ENCODE measurements at places on chromosomes 2 and 18.

DNA sequence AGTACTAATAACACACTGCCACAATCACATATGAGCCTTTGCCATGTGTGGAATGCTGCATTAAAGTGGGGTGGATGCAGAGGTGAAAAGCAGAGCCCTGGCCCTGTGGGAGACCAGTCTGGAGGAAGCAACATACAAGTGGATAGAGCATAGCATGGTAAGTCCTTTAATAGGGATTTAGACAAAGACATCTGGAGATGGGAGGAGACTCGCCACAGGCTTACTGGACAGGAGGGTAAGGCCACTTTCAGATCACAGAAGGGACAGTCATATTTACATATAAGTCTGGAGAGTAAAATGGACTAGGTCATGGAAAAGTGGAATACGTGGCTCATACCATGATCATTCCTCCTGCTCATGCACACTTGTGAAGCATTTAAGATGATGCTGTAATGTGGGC is 84.3 kb downstream of the PPP1R1C start:
- no peak for DNase-seq

GRCh38 chr2:177391822-177392372 is 676 bp upstream of the AGPS start:
- no peak for DNase-seq

DNA sequence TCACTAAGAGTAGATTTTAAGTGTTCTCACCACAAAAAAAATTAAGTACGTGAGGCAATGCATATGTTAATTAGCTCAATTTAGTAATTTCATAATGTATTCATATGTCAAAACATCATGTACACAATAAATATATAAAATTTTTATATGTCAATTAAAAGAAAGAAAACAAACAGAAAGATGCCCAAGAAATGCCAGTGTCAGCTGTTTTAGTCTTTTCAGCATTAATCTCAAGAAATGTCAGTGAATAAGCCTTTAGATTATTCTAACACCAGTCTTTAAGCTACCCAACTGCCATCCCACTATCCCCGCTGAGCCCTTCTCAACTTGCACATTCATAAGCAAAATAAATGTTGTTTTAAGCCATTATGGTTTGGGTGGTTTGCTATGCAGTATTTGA is 76.5 kb downstream of the C1D start:
- no peak for DNase-seq

- no peak for DNase-seq
These were observed 13.6 kb downstream of the TCF23 start for GRCh38 chr2:27162151-27163121.

GRCh38 chr2:143901185-143901842 is 618.6 kb downstream of the ZEB2 start:
- DNase-seq: no peak

- DNase-seq: peak; percentile 17
These were observed 78.1 kb downstream of the AAK1 start for GRCh38 chr2:69565431-69565839.

DNA sequence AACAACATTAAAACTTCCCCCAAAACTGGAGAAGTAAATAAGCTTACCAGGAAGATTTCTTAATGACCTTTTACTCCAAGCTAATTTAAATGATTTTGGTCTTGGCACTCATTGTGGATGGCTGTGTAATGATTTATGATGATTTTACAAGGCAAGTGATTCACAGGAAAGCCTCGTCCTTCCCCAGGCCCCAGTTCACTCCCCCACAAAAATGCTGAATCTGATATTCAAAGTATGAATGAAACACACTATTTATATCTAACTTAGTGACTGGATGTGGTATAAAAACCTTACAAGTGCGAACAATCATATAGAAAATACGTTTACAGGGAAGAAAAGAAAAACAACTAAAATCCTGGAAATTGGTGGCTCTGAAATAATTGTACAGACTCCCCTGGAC is 49.8 kb downstream of the ZNF516 start:
- no peak for DNase-seq

- no peak for DNase-seq
These were observed 9.3 kb downstream of the YPEL5 start for GRCh38 chr2:30155889-30156658.

DNA sequence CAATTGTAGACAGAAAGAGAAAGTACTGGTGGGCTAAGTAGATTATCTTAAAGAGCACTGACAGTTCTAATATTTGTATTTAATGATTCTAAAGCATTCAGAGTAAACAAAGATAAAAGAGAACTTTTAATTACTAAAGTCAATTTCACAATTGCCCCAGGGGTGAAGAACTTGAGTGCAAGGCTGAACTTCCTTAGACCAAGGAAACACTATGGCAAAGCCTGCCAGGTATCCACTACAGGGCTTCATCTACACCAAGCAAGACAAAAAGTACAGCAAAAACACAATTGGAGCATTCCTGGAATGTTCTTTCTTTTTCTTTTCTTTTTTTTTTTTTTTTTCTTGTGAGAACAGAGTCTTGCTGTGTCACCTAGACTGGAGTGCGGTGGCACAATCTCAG is 46.9 kb upstream of the NDUFV2 start:
- DNase-seq: no peak

DNA sequence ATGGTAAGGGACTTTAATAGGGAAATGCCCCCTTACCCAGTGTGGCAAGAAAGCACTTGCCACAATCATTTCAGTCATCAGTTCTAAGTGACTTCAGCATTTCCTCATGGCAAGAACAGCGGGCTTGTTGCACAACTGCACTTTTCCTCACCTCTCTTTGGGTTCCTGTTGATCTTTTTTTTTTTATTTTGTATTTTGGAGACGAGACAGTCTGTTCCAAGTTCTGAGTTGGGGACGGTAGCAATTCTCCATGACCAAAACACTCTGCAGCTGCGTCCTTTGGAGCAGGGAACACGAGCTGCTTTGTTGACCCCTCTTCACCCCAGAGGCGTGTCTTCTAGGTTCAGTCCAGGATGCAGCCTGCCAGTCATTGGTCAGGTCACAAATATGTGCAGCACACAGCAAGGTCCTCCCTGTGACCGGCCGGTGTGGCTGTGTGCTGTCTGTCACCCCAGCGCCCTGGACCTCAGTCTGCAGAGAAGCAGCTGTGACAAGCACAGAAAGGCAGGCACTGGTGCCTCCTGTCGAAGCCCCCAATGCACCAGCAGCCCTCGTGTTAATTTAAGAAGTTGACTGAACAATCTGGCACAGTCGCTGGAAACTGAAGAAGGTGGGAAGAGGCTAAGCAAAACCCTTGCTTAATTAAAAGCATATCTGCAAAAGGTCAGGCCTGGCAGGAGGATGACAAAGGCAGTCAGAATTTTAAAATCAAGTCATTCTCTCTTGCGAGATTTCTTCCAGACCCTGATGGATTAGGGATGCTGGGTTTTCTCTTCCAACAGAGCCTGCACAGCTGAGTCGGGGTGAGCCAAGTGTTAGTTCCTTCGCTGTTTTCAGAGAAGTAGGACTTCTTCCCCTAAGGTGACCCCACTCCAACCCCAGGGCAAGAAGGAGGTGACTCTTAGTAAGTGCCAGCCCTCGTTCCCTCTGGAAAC is 96.7 kb upstream of the COPS8 start:
- no peak for DNase-seq

- DNase-seq: no peak
These were observed 391 bp downstream of the ZNF385B start for GRCh38 chr2:179861027-179861415.

GRCh38 chr2:70144443-70145143 is 46.2 kb downstream of the C2orf42 start:
- no peak for DNase-seq

DNA sequence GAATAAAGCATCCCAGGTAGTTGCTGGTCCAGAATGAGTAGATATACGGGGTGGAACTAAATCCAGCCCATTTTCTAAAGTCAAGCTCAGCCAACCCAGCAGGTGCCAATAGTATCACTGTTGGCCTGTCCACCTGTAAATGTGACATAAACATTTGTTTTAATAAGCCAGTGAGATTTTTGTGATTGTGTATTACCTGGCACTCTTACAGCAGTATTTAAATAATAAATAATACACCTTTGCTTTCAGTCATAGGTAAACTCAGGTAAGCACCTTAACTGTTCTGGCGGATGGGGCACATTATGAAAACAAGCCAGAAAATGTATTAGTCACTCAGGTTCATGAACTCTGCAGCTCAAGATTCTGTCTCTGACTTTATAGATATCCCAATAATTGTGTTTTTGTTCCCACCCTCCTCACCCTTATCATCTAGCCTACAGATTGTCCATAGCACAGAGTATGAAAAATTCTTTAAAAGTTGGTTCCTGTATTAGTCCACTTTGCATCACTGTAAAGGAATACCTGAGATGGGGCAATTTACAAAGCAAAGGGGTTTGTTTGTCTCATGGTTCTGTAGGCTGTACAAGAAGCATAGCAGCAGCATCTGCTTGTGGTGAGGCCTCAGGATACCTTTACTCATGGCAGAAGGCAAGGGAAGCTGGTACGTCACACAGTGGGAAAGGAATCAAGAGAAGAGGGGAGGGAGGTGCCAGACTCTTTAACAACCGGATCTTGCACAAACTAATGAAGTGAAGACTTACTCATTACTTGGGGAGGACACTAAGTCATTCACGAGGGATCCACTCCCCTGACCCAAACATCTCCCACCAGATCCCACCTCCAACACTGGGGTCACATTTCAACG is 73.0 kb upstream of the CYRIA start:
- DNase-seq: no peak

GRCh38 chr2:240913810-240914644 is 7.9 kb downstream of the CROCC2 start:
- DNase-seq: no peak

GRCh38 chr2:86224645-86225355 is 25.5 kb downstream of the MRPL35 start:
- no peak for DNase-seq

DNA sequence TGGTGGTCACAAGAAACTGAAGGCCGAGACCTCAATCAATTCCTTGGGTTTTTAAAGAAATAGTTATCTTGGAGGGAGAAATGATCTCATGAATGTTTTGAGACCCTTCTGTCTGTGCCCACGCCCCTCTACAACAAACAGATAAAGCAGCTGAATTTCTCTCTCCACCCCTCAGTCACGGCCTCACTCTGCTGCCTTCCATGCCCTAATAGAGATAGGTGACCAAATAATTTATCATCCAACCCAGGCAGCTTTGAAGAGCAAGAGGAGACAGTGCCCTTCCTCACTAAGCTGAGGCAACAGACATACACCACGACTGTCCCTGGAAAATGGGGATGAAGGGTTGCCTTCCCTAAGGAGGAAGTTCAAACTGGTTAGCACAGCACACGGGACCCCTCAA is 71.2 kb downstream of the LBH start:
- DNase-seq: no peak

DNA sequence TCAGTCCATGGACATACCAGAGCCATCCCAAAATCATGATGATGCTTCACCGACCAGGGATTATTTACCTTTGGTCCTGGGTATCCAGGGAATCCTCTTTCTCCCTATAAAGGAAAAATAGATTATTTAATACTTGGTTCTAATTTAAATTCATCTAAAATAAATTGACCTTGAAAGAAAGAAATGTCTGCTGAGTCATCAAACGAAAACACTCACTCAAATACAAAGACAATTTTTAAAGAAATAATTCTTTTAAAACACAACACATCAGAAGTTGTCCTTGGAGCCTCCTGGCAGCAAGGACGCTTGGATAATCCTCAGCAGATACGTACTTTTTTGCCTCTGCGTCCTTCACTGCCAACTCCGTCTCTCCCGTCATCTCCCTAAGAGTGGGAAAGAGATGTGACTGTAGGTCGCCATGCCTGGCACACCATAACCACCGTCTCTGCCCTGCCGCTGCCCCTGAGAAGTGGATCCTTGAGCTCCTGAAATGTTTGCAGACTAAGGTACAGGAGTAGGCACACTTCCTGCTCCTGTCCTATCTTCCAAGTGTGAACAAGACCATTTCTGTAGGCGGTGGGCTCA is 65.6 kb downstream of the COL6A3 start:
- DNase-seq: no peak

- DNase-seq: no peak
These were observed 782.8 kb downstream of the BCL11A start for GRCh38 chr2:59770651-59771050.

DNA sequence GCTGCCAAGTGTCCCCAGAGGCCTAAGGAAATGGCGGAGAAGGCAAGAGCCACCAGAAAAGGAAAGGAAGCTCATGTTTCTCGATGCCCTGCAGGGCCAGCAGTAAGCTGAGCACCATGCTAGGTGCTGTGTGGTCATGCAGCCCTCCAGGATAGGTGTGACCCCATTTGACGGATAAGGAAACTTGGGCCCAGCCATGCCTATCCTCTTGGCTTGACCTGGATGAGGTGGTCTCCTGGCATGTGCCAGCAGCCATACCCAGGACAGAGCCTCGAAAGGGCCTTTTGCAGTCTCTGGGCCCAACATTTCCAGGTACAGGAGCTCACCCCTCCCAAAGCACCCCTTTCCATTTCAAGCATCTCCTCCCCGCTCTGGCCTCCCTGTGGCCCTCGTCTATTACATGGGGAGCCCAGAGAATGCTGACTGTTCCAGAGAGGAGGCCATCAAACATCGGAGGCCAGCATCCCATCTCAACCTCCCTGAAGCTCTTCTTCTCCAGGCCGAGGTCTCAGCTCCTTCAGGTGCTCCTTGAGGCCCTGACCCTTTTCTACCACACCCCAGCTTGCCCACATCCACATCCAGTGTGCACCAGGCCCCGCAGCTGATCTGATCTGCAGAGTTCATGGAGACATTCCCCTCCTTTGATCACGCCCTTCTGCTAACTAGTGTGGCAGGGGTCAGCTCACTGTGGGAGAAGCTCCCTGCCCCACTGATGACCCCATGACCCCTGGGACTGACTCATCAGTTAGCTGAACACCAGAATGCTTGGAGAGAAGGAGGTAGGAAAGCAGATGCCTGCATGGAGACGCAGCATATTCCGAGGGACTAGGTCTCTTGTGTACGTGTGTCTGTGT is 208.4 kb downstream of the TNS1 start:
- DNase-seq: no peak

DNA sequence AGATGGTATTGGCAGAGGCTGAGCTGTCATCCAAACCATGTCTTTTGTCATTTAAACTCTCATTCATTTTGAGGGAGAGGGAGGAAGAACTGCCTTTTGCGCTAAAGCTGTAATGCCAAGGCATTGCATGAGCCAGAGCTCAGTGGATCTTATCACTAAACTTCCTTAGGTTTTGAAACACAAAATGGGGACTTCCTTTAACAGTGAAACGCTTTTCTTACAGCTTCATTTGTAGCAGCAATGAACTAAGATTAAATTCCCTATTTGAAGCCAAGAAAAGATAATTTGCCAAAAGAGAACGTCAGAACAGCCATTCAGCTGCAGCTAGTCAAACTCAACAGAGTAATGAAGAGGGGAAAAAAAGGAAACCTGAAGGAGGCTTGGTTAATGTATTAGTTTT is 143.5 kb upstream of the MMADHC start:
- no peak for DNase-seq

DNA sequence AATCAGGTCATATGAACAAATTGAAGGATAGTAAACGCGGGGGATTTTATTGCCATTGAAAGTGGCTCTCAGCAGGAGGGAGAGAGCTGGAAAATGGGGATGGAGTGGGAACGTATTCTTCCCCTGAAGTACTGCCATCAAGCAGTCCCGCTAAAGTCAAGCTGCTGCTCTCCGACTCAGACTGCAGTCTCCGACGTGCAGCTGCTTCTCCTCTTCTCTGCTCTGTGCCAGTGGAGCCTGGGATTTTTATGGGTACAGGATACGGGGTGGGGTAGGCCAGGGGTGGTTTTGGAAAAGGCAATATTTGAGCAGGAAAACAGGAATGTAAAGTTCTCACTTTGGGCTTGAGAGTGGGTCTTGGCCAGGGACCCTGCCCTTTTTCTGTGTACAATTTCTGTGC is 33.0 kb downstream of the KCTD18 start:
- no peak for DNase-seq

GRCh38 chr2:203993560-203993959 is 57.0 kb downstream of the ICOS start:
- DNase-seq: no peak

- no peak for DNase-seq
These were observed 2.9 kb downstream of the ALS2 start for GRCh38 chr2:201777869-201778268.

Data from COR-L47 (cell line).